Upper lobe of left lung (tissue), 6 donors: ENCODE measurements at places on chromosomes 11 and 22. TPM values are rescaled to one million over a fixed set of nuclear protein-coding genes. Genes with fewer than 3 reads are reported as not detected.

GRCh38 chr11:101448881-101449442, 134.8 kb downstream of the TRPC6 start:
- no peak overlapping the region for H3K27ac ChIP-seq
- no peak for DNase-seq
- H3K36me3 ChIP-seq = no peaks in the 10 kb centered on the region
- no peak overlapping the region for H3K4me3 ChIP-seq
- H3K4me1 ChIP-seq = peaks cover 10% of the 10 kb centered on the region
- no peaks in the 10 kb centered on the region for H3K27me3 ChIP-seq

Gene SLC22A25
- not detected for total RNA-seq

DNA sequence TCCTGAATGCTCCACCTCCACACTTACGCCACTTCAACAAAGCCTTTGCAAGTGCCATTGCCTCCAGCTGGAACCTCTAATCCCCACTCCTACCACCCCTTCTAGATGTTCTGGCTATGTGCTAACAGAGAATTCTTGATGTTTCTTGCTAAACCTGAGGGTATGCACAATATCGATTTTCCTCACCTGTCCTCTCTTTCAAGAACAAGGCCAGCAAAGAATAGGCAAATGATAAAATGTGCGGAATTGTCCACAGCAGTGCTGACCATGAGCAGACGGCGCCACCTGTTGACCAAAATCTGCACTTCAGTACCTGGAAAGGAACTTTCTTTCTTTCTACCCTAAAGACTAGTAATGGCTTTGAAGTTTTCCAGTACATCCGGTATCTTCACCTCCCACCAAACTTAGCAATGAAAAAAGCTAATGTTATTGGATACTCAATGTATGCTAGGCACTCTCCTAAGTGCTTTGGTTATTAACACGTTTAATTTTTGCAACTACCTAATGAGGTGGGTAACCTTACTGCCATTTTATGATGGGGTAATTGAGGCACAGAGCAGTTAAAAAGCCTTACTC, 3.4 kb downstream of the TIMM10 start:
- peaks cover 26% of the 10 kb centered on the region for H3K4me1 ChIP-seq
- no peak overlapping the region for H3K27ac ChIP-seq
- peak; percentile 77 for DNase-seq
- no peak overlapping the region for H3K4me3 ChIP-seq

DNA sequence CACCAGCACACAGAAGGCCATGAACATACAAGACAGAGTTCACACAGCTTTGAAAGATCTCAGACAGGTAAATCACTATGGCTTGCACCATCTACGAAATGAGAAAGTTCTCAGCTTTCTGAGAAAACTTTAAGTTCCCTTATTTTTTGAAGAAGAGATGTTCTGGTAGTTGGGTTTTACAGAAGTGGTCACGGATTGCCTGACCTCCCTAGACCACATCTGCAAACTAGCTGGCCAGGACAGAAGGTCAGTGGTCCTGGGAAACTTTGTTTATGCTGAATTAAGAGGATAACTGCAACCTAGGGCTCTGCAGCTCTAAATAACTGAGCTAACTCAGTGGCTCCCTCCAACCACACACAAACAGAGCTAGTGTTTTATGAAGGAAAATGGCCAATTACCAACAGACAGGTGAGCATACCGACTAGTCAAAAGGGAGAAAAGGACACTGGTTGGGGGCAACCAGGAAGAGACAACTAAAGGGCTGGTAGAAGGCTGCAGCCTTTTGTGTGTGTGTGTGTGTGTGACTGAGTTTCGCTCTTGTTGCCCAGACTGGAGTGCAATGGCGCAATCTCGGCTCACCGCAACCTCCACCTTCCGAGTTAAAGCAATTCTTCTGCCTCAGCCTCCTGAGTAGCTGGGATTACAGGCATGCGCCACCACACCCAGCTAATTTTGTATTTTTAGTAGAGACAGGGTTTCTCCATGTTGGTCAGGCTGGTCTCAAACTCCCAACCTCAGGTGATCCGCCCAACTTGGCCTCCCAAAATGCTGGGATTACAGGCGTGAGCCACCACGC, 8.5 kb upstream of the SCN2B start:
- H3K27me3 ChIP-seq = no peaks in the 10 kb centered on the region
- H3K4me3 ChIP-seq = no peak overlapping the region
- no peaks in the 10 kb centered on the region for H3K4me1 ChIP-seq
- no peak for DNase-seq

- H3K4me3 ChIP-seq = no peak overlapping the region
- no peaks in the 10 kb centered on the region for H3K36me3 ChIP-seq
- H3K4me1 ChIP-seq = no peaks in the 10 kb centered on the region
- no peak for DNase-seq
- H3K27me3 ChIP-seq = no peaks in the 10 kb centered on the region
Observed at GRCh38 chr11:88619656-88620385, 282.3 kb upstream of the CTSC start.

DNA sequence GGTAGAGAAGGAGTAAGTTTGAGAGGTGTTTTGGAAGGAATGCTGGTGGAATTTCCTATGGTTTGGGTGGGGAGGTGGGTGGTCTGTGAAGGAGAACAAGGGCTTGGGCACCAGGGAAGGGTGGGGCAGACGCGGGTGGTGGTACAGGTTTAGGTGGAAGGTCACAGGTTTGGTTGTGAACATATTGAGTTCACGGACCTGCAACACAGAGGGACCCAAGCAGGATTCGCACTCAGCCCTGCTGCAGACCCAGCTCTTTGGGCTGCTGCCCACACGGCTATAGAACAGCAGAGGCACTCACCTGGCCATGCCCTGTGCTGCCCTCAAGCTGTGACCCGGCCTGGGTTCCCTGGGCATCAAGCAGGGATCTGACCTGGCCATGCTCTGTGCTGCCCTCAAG, 33.5 kb upstream of the EMID1 start:
- H3K4me3 ChIP-seq = no peak overlapping the region
- no peak for DNase-seq
- no peak overlapping the region for H3K27ac ChIP-seq
- no peaks in the 10 kb centered on the region for H3K4me1 ChIP-seq
- no peaks in the 10 kb centered on the region for H3K27me3 ChIP-seq

DNA sequence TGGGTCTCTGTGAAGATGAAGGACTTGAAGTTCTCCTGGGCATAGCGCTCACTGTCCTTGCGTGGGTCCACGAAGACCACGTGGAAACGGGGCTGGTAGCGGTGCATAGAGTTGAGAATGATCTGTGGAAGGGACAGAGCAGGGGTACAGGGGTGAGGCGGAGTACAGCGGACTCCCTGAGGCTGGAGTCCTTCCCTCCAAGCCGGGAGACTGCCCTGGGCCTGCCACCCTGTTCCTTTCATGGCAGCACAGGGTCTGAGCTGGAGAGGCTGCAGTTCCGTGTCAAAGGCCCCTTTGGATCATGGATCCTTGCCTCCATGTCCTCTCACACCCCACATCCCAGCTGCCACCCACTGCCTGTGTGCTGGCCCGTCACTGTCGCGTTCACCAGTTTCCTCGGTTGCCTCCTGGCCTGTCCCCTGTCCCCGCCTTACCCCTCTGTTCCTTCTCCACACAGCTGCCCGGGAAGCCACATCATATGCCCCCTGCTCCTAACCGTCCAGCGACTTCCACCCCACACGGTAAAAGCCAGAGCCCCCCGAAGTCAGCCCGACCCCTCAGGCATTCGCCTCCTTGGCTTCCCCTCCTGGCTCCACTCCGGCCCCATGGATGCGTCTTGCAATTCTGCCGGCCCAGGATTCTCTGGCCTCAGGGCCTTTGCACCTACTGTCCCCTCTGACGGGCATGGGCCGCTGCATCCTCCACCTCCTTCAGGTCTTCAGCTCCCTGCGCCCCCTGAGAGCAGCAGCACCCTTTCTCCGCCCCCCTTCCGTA, 3.4 kb upstream of the NUDT8 start:
- no peak for DNase-seq
- H3K36me3 ChIP-seq = no peaks in the 10 kb centered on the region
- no peak overlapping the region for H3K4me3 ChIP-seq
- H3K4me1 ChIP-seq = peaks cover 15% of the 10 kb centered on the region
- no peak overlapping the region for H3K27ac ChIP-seq
- H3K27me3 ChIP-seq = no peaks in the 10 kb centered on the region

- H3K27ac ChIP-seq = no peak overlapping the region
- H3K27me3 ChIP-seq = no peaks in the 10 kb centered on the region
- no peak overlapping the region for H3K4me3 ChIP-seq
Observed at GRCh38 chr11:30853439-30853838, 267.3 kb upstream of the MPPED2 start.

- no peak for DNase-seq
- no peak overlapping the region for H3K4me3 ChIP-seq
- H3K36me3 ChIP-seq = no peaks in the 10 kb centered on the region
- H3K4me1 ChIP-seq = no peaks in the 10 kb centered on the region
- H3K27ac ChIP-seq = no peak overlapping the region
- no peaks in the 10 kb centered on the region for H3K27me3 ChIP-seq
Observed at GRCh38 chr11:119446871-119447663, 24.1 kb upstream of the THY1 start.

DNA sequence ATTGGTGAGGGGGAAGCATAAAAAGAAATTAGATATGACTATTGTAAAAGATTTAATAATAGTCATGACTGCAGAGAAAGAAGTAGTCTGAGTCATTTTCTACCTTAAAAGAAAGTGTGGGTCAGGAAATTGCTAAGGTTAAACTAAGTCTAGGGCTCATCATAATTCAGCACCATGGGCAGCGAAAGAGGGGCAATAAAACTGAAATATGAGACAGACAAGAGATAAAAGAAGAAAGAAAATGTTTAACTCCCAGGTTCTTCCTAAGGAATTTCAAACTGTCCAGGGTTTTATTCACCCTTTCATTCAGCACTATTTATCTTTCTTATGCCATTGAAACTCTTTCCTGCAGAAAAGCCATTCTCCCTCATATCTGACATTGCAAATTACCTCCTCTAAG, 114.4 kb upstream of the API5 start:
- no peak overlapping the region for H3K4me3 ChIP-seq
- H3K4me1 ChIP-seq = no peaks in the 10 kb centered on the region
- H3K36me3 ChIP-seq = no peaks in the 10 kb centered on the region

DNA sequence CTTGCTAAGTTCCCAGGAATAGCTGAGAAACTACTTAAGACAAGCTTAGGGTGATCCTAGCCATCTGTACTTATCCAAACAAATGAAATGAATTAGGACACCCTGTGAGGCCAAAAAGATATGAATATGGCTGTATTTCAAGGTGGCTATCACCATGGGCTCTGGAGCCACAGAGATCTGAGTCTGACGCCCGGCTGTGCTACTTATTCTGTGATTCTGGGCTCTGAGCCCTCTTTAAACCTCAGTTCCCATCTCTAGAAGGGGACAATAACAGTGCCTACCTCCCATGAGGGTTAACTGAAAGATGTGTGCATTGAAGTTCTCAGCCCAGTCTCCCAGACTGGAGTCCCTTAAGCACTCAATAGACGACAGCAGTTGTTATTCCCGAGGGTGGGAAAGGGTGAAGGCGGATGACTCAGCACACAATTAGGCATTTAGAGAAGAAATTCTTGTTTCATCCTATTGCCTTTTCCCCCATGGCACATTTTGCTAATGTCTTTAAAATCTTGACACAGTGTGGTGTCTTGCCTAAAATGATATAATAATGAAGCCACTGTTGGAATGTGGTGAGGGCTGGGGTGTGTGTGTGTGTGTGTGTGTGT, 132.5 kb downstream of the ADAMTS15 start:
- no peaks in the 10 kb centered on the region for H3K36me3 ChIP-seq
- no peaks in the 10 kb centered on the region for H3K27me3 ChIP-seq
- H3K4me3 ChIP-seq = no peak overlapping the region
- H3K4me1 ChIP-seq = no peaks in the 10 kb centered on the region

DNA sequence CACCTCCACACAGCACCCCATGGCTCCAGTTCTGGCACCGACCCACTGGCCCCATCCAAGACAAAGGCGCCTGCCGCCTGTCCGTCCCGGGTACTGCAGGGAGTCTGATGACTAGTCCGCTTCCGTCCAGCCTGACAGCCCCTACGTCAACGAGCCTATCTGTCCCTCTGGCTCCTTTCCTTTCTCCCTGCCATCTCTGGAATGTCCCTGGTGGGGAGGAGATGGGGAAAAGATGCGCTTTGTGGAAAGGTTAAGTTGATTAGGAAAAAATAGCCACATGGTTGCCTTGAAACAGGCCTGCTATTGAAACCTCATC, 10.4 kb downstream of the PDGFB start:
- DNase-seq = no peak
- peak overlapping the region; percentile 79 for H3K27ac ChIP-seq
- peaks cover 77% of the 10 kb centered on the region for H3K4me1 ChIP-seq

Gene C11orf97
- total RNA-seq = 2.5 TPM

Gene ZFP91
- 53.2 TPM for total RNA-seq

DNA sequence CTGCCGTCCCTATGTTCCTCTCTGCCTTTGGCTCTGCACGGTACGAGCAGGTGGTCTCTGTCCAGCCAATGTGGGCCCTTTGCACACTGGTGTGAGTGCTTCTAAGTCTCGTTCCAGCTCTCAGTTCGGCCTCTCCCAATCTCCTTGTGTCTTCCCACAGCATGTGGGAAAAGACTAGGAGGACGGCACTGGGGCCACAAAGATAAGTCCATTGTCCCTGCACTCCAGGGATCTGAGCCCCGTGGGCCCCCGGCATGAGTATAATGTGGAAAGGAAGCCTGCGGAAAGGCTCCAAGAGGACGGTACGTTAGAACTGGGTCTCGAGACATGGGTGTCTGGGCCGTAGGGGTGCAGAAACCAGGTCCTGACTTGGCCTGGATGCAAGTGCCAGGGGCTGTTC, 16.4 kb downstream of the MYEOV start:
- H3K27ac ChIP-seq = no peak overlapping the region
- DNase-seq = no peak
- no peak overlapping the region for H3K4me3 ChIP-seq

- no peak overlapping the region for H3K4me3 ChIP-seq
- DNase-seq = no peak
- no peaks in the 10 kb centered on the region for H3K36me3 ChIP-seq
- H3K27ac ChIP-seq = no peak overlapping the region
- no peaks in the 10 kb centered on the region for H3K27me3 ChIP-seq
- no peaks in the 10 kb centered on the region for H3K4me1 ChIP-seq
Observed at GRCh38 chr11:78514922-78515502, 59.7 kb downstream of the NARS2 start.

Gene GRIA4
- total RNA-seq = not detected

Gene TTC28
- 41.1 TPM for total RNA-seq

Gene OR10D3
- not detected for total RNA-seq

Gene TSKU
- 13.1 TPM for total RNA-seq

Gene MMP12
- total RNA-seq = not detected
